ENCODE measurements at places on chromosomes 5 and 9.
A peak's percentile ranks its signal among the peaks of the same experiment; 100 is the strongest.

GRCh38 chr9:89427621-89428221 is 70.2 kb downstream of the SEMA4D start:
- DNase-seq, result peak; percentile 10

DNA sequence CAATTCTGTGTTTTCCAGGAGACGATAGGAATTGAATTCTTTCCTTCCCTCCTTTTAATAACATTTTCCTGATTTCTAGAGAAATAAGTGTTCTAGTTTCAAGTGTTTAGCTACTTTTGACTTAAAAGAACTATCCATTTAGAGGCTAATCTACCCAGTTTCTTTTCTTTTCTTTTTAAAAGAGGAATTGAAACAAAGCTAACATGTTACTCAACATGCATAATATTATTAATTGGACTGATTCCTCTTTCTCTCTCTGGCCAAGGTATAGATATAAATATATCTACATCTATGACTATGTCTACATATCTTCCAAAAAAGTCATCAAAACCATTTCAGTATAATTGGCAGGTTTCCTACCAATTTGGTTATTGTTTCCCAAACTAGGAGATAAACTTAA is 309.8 kb downstream of the TRPM3 start:
- DNase-seq, result no peak

DNA sequence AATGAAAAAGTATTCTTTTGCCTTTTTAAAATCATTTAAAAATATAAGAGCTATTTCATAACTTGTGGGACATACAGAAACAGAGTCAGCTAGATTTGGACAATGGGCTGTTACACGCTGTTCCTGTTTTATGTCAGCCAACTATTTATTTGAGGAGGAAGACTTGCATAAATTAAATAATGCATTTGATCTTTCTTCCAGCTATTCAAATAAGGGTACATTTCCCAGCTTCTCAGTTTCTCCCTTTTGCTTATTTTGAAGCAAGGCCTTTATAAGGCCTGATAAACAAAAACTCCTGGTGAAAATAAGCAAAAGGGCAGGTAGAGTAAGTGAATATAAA is 6.5 kb downstream of the STOM start:
- no peak for DNase-seq

- DNase-seq, result no peak
Observed at GRCh38 chr5:104817127-104817526, 1254.5 kb upstream of the NUDT12 start.

Measured in fibroblast of mammary gland (primary cell).